ENCODE measurements at places on chromosomes 2 and 18.

GRCh38 chr2:42021464-42021863, 26.4 kb upstream of the PKDCC start:
- DNase-seq = no peak

- no peak for DNase-seq
These were observed 10.2 kb downstream of the ZBTB14 start for GRCh38 chr18:5285326-5285725.

GRCh38 chr2:47028846-47029560, 113.4 kb upstream of the MCFD2 start:
- no peak for DNase-seq

DNA sequence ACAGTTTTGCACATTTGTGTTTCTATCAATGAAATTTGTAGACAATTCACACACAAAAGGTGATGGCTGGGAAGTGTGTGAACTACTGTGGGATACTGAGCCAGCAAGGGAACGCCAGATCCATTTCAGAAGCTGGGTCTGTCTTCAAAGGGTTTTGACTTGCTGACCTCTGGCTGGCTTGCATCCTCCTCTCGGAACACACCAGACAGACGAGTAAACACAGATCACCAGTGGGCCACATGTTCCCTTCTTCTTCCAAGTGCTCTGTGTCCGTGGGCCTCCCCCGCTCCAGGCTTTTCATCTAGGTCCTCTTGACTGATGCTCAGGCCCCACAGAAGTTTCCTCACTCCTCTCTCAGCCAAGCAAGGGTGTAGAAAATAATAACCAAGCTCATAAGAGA, 122.2 kb upstream of the OSR1 start:
- DNase-seq = peak; percentile 50

GRCh38 chr2:29557268-29557667, 364.1 kb downstream of the ALK start:
- DNase-seq = no peak

- DNase-seq = no peak
These were observed 156.1 kb downstream of the TTC27 start for GRCh38 chr2:32783933-32784332.

DNA sequence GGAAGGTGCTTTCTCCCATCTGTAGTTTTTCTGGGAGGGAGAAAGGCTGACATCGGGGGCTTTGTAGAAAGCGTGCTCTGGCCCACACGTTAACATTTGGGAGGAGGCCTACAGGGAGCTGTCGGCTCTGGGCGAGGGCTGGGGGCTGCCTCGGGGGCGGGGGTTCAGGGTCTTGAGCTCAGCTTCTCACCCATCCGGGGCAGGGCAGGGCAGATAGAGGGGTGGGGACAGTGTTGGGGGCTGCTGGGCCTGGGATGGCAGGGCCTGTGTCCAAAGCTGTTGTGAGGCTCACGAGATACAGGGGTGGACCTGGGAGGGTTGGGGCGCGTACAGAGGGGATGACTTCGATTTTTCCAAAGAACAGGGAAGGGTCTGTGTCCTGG, 27.0 kb downstream of the NFATC1 start:
- DNase-seq = no peak
